ENCODE measurements at places on chromosomes 12 and 14.
A peak's percentile ranks its signal among the peaks of the same experiment; 100 is the strongest.

GRCh38 chr12:58938440-58938839, 18.1 kb upstream of the LRIG3 start:
- DNase-seq = no peak

GRCh38 chr14:100777818-100778525, 47.9 kb upstream of the MEG3 start:
- no peak for DNase-seq

GRCh38 chr12:68240079-68240478, 13.3 kb downstream of the IL22 start:
- DNase-seq = no peak

- DNase-seq = no peak
Measured at GRCh38 chr14:40599725-40600124, 1007.0 kb upstream of the LRFN5 start.

GRCh38 chr14:74531467-74531866, 37.9 kb downstream of the ISCA2 start:
- DNase-seq = no peak

GRCh38 chr14:91985008-91985407, 37.5 kb upstream of the FBLN5 start:
- DNase-seq = no peak

DNA sequence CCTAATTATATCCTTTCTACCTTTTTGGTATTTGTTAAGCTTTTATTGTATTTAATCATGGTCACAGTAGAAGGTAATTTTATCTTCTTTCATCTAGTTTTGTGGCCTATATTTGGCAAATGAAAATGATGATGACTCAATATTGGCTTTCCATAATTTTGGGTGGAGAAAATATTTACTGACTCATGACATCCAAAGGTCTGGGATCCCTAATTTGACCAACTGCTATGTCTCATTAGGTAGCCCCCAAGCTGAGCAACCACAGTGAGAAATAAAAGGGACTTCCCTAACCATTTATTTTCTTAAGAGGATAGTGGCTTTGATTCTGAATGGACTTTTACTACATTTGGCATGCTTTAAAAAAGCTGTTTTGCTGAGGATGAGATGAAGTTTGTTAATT, 289.5 kb downstream of the RMST start:
- DNase-seq = no peak

DNA sequence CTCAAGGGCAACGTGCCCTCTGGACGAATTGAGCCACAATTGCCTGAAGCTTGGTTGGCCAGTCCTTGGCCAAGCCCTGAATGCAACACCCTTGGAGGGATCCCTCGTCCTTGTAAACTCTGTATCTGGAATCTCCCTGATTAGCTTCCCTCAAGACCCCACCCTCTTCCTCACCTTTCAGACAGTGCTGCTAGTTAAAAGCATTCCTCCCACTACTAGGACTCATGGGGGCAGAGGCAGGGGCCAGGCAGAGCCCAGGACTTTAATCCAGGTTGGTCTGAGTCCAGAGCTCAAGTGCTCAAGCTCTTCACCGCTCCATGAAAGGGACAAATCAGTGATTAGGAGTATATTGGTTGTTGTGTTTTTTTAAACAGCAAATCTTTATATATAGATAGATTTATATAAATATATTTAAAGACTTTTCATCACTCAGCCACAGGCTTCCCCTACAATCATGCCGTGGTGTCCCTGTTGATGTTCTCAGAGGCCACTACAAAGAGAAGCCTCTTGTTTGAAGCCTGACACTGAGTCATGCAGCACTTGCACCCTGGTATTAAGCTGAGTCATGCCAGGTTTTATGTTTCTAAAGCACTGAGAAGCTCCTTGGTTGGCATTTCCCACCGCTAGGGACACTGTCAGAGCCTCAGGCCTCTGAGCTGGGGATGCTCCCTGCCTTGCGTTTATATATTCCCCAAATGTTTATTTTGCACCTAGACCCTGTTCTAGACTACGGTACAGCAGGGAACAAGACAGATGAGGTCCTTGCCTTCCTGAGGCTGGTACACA, 53.8 kb upstream of the GSC start:
- DNase-seq = no peak

DNA sequence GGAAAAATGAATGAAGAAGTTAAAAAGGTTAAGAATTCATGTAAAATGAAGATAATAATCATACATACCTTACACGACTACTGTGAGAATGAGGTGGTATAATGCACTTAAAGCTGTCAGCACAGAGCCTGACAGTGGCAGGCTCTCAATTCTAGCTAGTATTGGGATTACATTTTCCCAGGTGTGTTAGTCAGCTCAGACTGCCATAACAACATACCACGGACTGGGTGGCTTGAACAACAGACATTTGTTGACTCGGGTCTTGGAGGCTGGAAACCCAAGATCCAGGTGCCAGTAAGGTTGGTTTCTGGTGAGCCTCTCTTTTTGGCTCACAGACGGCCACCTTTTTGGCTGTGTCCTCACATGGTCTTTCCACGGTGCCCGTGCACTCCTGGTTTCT, 167.8 kb downstream of the CHST11 start:
- no peak for DNase-seq

- peak; percentile 13 for DNase-seq
Measured at GRCh38 chr14:24411443-24412389, 12.9 kb downstream of the NYNRIN start.

GRCh38 chr12:119819322-119819721, 57.8 kb downstream of the CIT start:
- no peak for DNase-seq

- no peak for DNase-seq
Measured at GRCh38 chr12:126899926-126900792, 1366.8 kb upstream of the TMEM132C start.

DNA sequence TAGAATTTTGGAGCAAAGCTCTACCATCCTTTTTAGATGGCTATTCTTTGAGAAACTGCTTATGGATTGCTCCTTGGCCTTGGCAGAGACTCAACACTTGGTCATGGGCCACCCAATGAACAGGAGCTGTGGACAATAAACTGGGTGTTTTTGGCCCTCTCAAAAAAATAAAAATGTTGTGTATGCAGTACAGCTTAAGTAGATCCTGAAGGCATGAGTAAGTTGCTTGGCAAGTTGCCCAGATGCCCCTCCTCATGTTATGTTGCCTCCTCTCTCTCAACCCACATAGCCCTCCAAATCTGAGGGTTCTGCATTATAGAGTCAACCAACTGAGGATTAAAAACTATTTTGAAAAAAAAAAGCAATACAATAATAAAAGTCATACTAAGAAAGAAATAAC, 124.9 kb downstream of the ATP23 start:
- DNase-seq = no peak

GRCh38 chr14:40003773-40004172, 571.5 kb upstream of the FBXO33 start:
- DNase-seq = no peak

GRCh38 chr14:103548463-103549351, 13.8 kb downstream of the BAG5 start:
- no peak for DNase-seq

DNA sequence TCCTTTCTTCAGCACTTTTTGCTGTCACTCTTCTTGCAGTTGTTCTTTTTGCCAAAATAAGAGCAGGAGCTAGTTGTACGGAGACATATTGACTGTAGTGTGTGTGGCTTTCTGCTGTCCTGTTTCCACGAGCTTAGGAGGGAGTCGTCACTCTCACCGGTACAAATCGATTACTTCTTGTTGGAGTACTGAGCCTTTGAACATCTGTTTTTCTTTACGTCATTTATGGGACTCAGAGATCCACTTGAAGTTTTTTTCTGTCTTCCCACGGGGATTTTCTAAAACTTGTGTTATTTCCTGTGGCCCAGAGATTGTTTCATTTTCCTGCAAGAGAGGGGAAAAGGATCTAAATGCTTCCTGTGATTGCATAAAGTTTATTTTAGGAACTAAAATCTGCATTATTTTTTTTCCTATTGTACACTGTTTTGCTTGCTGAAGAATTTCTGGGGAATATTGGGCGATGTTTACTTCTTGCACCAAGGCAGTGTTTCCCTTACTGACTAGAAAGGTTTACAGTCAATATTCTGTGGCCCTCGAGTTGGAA, 199.8 kb upstream of the ARHGAP5 start:
- no peak for DNase-seq

DNA sequence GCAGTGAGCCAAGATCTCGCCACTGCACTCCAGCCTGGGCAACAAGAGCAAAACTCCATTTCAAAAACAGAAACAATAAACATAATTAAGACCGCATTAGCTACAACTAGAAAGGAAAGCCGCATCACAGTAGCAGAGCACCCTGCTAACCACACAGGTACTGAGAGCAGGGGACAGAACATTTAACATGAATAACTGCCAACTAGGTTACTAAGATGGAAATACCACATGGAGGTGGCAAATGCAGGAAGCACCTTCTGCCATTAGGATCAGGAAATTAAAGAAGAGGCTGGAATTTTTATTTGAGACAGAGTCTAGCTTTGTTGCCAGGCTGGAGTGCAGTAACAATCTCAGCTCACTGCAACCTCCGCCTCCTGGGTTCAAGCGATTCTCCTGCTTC, 41.9 kb downstream of the CDC42BPB start:
- no peak for DNase-seq

DNA sequence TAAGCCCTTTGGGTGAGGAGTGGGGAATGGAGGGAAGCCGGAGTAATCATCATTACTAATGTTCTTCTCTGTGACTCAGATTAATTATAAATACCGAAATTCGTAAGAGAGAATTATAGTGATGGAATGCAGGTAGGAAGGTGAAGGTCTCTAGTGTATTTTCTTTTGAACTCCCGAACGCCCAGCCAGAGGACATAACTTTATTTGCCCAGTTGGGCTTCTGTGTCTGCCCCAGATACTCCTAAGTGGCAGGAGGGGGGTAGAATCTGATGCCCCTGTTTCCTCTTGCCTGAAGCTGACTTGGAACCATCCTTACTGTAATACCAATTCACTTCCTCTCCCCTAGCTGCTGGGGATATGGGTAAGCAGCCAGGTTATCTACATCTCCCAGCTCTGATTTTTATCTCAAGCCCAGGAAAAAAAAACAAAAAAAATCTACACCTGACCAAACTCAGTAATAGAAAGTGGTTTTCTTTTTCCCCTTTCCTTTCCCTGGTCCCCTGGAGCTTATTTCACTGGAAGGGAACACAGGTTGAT, 84.4 kb upstream of the CISTR start:
- DNase-seq = no peak

DNA sequence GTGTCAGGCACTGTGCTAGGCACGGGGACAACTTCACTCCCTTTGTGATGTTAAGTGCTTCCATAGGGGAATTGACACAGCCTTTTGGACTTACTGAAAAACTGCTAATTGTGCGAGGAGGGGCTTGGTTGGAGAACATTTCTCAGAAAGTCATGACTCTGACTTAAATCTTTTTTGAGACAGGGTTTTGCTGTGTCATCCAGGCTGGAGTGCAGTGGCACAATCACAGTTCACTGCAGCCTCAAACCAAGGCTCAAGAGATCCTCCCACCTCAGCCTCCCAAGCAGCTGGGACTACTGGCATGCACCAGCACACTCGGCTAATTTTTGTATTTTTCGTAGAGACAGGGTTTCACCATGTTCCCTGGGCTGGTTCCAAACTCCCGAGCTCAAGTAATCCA, 10.2 kb upstream of the LTBP2 start:
- no peak for DNase-seq

DNA sequence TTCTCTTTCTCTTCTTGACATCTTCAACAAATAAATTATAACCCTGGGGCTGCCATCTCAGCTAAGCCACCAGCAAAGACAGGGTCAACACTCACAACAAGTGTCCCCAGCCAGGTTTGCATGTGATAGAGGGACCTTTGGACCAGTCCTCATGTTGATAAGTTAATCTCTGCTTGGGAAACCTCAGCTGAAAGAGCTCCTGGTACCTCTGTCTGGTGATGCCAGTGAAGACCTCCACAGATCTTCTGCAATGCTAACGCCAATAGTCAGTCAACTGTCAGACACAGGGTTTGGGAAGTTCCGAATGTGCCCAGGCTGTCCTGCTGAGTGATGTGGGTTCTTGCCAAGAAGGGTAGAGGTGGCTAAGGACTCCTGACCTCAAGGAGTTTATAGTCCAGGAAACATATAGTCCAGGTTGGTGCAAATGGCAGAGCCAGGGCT, 179.8 kb upstream of the GZMB start:
- no peak for DNase-seq

DNA sequence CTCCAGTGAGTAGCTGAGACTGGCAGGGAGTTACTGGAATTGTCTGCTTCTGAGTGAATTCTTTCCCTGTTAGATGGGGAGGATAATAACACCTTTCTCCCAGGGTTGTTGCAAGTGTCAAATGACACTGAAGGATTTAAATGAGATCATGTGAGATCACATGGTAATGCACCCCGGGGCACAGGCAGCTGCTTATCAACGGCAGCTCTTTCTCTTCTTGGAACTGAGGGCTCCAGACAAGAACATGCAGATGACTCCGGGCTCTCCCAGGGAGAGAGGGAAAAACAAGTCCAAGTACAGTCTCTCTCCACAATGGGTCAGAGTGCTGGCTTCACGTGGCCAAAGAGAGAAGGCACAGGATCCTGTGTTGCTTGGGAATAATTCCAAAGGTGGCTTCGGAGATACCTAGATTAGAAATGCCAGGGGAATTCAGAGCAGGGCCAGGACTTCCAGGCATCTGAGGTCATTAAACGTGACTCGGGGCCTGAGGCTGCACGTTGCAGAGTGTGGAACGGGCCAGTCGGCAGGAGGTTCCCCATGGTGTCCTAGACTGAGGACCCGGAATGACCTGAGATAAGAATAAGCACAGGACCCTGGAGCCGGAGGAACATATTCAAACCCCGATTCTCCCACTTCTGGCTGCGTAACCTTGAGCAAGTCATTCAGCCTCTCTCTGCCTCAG, 109.2 kb downstream of the PRMT8 start:
- no peak for DNase-seq

GRCh38 chr12:87329076-87329863, 699.9 kb downstream of the C12orf50 start:
- no peak for DNase-seq

- DNase-seq = no peak
Measured at GRCh38 chr12:52692254-52692653, 11.1 kb downstream of the KRT77 start.

GRCh38 chr14:105877645-105878044, 351.3 kb downstream of the TMEM121 start:
- no peak for DNase-seq

- DNase-seq = no peak
Measured at GRCh38 chr12:48794870-48795269, 6.0 kb upstream of the ADCY6 start.

DNA sequence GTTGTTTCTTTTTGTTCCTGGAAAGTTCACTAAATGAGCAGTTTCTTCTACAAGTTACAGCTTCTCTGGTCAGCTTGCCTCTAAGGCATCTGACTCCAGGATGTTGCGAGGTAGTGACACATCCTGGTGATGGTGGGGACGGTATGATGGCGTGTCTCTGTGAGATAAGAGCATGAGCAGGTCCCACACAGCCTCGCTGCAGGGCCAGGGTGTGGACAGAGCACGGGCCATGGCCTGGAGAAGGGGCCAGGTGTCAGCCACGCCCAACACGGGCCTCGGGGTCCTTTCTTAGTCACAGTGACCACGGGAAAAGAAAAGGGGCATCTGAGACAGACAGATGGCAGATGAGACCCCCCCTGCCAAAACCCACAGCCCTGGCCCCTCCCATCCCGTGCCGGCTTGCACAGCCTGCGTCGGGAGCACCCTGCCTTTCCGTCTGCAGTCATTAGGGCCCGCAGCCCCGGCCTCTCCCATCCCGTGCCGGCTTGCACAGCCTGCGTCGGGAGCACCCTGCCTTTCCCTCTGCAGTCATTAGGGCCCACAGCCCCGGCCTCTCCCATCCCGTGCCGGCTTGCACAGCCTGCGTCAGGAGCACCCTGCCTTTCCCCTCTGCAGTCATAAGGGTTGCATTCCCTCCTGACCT, 79.3 kb upstream of the DYNC1H1 start:
- no peak for DNase-seq

- peak; percentile 6 for DNase-seq
Measured at GRCh38 chr14:55000381-55000780, 26.5 kb downstream of the WDHD1 start.
